Osteoblast (primary cell): ENCODE measurements at places on chromosomes 3 and 15. TPM values are rescaled to one million over a fixed set of nuclear protein-coding genes. Genes with fewer than 3 reads are reported as not detected.

GRCh38 chr3:179801856-179802255 is 149.0 kb downstream of the USP13 start:
- DNase-seq, result no peak

GRCh38 chr15:36344887-36345286 is 234.5 kb upstream of the CDIN1 start:
- no peak for DNase-seq

DNA sequence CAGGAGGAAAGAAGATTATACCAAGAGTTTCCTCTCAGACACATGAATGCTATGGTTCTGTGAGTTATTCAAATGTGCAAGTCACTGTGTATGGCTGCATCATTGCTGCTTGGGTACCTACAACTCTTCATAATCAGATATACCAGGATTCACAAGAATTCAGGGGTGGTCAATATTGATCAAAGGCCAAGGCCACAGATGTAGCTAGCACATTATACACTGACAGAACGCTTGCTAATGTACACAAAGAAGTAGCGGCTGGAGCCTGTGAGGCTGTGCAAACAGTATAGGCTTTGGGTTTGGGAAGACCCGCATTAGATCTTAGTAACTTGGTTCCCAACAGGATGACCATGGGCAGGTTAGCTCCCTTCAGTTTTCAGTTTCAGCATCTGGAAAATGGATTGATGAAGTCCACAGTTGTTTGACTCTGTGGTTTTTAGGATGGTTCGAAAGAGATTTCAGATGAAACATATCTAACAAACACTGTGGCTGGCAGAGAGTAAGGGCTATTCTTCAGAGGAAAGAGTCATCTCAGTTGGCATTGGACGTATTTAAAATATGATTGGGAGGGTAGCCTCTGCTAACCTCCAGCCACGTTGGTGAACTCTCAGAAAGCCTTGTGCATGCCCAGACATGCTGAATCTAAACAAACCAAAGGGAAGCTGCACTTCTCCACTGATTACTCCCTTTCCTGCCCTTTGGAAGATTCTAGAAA is 748.7 kb upstream of the CFAP20DC start:
- no peak for DNase-seq

DNA sequence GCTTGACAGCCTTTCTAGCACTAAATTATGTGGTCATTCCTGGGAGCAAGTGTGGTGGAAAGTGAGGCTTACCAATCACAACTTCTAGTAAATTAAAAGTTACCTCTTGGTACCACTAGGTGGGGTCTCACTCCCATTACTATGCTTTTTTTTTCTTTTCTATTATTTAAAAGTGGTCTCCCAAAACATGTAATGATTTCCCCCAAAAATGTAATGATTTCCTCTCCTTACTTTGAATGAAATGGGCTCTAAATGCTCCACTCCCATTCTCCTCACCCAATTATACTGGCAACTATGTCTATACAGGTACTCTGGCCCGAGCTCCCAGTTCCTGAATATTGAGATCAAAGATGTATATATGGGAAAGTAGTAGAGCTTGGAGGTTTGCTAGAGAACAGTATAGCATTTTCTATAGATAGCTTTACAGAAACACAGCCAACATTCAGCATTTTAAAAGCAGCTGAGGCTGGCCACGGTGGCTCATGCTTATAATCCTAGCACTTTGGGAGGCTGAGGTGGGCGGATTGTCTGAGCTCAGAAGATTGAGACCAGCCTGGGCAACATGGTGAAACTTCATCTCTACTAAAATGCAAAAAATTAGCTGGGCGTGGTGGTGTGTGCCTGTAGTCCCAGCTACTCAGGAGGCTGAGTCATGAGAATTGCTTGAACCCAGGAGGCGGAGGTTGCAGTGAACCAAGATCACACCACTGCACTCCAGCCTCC is 70.9 kb downstream of the DCUN1D1 start:
- peak; percentile 38 for DNase-seq

DNA sequence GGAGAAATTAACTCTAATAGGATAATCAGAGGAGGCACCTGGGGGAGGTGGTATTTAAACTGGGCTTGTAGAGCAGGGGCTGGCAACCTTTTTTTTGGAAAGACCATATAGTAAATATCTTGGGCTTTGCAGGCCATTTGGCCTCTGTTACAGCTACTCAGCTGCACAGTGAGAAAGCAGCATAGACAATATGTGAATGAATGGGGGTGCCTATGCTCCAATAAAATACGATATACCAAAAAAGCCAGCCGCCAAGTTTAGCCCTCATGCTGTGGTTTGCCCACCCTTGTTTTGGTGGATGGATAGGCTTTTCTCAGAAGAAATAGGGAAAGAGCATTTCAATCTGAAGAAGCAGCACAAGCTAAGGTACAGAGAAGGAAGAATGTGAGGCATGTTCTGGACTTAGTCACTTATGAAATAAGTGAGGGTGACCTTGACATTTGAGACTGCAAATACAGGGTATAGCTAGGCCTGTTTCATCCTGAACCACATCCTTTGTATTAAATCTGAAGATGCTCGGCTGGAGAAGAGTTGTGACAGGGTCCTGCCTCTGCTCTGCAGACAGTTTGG is 131.0 kb upstream of the NR2E3 start:
- DNase-seq, result no peak

DNA sequence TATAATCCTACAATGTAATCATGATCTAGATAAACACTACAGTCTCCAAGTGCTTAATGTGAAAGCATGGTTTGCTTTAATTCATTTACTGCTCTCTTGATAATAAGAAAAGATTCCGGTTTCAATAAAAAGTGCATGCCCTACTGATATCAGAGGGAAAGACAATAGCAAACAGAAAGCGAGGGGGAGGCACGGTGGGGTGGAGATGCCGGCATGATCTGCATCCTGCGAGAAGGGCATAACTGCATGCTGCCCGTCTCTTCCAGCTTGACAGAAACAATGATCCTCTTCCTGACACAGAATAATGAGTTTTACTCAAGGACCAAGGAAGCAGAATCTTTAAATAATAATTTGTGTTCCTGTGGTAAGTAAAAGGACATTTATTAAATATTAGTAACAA is 51.7 kb downstream of the GOLIM4 start:
- no peak for DNase-seq

DNA sequence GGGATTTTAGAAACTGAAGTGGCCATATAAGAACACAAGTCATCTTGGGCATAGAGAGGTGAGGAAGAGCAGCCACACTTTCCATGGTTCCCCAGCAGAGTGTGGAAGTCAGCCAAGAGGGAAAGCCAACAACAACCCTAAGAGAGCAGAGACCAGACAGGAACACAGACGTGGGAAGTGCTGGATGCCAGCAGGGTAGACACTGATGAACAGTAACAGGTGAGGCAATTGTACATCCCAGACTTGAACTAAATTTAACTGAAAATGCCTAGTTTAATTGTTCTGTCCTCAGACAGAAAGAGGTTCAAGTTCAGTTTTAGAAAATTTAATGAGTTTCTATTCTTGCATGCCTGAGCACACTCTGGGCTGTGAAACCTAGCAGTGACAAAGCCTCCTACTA is 212.1 kb downstream of the ATP8B4 start:
- DNase-seq, result no peak

DNA sequence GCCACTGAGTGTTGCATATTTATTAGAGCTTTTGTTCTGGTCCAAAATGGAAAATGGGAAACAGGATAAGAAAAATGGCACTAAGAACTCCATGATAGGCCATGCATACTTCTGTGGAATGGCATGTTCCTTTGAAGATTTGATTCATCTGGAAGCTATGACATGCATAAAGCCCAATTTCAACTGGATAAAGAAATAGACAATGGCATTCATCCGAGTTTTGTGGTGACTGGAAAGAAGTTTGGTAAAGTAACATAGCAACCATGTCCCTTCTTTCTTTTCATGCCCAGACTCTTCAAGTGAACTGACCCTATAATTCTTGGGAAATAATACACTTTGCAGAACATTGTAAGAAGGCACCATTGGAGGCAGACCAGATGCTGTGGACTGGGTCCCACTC is 368.4 kb upstream of the IL12A start:
- DNase-seq, result no peak

- DNase-seq, result no peak
Observed at GRCh38 chr3:175728566-175728965, 869.4 kb downstream of the NAALADL2 start.

Gene BOC
- total RNA-seq, result 22.8 and 29.2 TPM in 2 replicates

Gene ZBBX
- not detected in 2 replicates for total RNA-seq

Gene ALDH1A2
- 0.88 and 1.1 TPM in 2 replicates for total RNA-seq

Gene NRROS
- 0.72 and 1.2 TPM in 2 replicates for total RNA-seq

Gene CCR3
- total RNA-seq, result not detected in 2 replicates
